ENCODE measurements at places on chromosomes 13 and 19.

- DNase-seq: peak; percentile 98
These were observed at the start of gene MEF2B for GRCh38 chr19:19170053-19170872. Gene MEF2B, minus strand, starts transcription at chr19:19170263. Its CDS starts 19,528 bp downstream, at chr19:19150735.

- no peak for DNase-seq
These were observed 3.7 kb downstream of the GATAD2A start for GRCh38 chr19:19409205-19409604.

DNA sequence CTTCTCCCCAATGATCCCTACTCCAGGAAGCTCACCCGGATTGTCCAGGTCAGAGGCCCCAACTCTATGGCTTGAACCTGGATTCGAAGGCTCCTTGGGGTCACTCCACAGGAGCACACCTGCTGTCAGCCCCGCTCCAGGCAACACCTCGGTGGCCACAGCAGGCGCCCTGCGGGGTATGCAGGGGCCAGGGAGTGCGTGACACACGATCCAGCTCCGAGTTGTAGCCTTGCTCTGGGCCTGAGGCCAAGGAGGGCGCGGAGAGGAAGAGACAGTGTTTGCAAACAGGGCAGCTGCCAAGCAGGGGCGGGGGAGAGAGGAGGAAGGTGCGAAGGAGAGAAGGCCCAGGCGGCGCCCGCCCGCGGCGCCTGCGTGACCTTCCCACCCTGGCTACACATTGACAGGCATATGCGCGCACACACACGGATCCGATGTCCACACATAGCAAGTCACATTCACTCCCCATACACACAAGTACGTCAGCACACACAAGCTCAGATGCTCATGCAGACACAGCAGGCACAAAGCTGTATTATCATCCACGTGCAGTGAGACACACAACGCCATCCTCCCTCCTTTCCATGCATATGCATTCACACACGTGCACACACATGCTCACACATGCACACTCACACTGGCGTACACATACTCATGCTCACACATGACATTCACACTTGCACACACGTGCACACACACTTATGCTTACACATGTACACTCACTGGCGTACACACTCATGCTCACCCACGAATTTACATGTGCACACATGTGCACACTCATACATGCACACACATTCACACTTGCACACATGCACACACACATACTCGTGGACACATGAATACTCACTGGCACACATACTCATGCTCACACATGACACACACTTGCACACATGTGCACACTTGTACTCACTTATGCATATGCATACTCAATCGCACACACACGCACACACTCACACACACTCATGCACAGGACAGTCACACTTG is 10.4 kb downstream of the SBK2 start:
- DNase-seq: no peak

DNA sequence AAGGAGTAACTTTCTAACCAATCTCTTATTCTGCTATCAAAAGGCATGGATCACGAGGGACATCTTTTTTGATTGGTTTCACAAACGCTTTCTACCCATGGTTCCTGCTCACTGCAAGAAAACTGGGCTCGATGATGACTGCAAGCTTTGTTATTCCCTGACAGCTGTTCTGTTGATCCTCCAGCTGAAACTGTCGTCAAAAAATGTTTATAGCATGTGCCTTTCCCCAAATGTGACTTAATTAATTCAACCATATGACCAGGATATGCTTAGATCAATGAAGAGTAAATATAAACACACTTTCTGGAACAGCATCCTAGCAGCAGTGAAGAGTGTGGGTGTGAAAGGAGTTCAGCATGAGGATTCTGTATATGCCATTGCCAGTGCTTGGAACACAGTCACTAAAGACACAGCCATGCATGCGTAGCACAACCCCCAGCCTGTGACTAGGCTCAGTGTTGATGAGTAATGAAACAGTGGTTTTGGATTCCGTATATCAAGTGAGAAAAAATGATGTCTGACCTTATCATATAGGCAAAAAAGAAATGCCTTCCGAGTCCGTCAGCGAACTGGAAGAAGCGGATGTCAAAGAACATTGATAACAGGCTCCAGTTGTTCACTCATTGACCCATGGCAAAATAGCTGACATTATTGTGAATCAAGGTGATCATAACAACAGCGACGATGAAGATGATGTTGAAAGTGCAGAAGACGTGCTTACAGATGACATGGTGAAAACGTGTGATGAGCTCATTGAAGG is 347.4 kb downstream of the FGF9 start:
- DNase-seq: no peak

DNA sequence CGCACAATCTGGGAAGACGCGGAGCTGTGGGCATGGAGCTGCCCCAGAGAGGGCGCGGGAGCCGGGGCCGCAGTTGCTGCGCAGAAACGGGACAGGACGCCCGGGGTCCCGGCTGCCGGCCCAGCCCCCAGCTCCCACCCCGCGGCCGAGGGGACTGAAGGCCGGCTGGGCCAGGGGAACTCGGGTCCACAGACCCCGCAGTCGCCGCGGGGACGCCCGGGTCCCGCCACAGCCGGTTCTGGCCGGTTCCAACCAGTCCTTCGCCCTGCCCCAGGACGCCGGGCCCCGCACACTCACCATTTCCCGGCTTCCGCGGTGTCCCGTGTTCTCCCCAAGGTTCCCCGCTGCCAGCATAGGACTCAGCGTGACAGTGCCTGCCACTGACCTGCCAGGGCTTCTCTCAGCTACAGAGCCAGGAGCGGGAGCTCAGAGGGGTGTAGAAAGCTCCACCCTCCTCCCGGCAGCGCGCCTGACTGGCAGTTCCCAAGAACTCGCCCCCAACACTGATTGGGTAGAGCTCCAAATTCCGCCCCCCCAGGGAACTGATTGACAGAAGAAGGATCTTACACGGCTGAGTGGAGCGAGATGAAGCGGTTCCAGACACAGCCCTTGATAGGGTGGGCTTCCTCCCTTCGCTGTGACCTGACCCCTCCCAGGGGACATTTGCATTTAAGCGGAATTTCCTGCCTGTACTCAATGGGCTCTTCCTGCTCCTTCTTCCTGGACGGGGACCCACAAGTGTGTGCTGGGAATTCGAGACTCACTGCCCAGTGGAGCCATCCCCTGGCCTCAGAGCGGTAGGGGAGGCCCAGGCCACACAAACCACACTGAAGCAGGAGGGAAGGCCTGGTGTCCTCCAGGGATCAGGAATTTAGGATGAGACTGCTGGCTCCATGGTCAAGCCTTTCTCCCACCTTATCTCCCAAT is at the start of gene ZNF442:
ZNF442 (minus strand) TSS at position 448 of the 927 bp plus-strand sequence. CDS start 2,052 bp downstream, outside the sequence.
- peak; percentile 98 for DNase-seq

GRCh38 chr13:26500618-26501320 is 56.7 kb upstream of the WASF3 start:
- DNase-seq: no peak

GRCh38 chr13:44142941-44143665 is 230.5 kb upstream of the SERP2 start:
- no peak for DNase-seq

DNA sequence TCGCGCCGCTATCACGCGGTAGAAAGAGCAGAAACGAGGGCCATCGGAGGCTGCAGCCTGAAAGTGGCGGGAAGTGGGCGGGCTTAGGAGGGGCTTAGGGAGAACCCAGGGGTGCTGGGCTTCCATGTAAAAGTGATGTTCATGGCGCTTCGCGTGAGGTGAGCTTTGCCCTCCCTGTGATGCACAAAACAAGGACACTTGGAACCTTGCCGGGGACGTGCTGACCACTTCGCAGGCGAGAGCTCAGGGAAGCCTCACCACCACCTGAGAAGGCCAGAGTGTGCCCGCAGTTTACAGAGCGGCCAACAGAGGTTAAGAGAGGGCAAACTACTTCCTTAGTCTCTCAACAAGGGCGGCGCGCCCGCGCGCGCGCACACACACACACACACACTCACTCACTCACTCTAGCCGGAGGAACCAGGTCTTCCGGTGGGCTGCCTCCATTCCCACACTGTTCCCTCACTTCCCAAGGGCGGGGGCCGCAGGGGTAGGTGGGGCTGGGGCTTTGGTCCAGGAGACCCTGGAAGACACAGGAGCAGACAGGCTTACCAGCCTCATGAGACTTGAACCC is 651 bp downstream of the GAPDHS start:
- no peak for DNase-seq

DNA sequence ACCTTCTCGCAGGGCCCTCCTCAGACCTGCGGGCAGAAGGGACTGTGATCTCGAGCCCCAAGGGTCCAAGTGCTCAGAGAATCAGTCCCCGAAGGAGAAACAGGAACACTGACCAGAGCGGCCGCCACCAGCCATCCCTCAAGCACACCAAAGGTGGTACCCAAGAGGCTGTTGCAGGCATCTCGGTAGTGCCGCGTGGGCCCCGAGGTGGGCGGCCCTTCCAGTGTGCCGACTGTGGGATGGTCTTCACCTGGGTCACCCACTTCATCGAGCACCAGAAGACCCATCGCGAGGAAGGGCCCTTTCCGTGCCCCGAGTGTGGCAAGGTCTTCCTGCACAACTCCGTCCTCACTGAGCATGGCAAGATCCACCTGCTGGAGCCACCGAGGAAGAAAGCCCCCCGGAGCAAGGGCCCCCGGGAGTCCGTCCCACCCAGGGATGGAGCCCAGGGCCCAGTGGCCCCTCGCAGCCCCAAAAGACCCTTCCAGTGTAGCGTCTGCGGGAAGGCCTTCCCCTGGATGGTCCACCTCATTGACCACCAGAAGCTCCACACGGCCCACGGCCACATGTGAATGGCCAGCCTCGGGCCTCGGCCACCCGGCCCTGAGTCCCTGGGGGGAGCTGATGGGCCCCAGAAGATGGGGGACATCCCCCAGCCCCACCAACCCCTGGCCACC is 5.5 kb upstream of the ZNF135 start:
- no peak for DNase-seq

DNA sequence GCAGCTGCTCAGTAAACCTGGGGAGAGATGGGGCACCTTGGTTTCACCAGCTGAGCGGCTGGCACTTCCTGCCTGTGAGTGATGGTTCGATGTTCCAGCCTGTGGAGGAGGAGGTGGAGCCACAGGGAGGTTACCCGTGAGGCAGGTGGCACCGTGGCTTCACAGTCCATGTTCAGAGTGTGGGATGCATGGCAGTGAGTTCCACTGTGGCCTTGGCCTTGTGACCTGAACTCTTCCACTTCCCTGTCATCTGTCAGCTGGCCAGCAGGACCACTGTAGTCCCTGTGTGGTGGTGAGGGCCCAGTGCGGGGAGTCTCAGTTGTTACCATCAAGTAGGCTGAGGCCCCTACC is 16.9 kb downstream of the SMARCA4 start:
- DNase-seq: no peak

- no peak for DNase-seq
These were observed 2374.6 kb downstream of the PCDH9 start for GRCh38 chr13:64855506-64855905.

DNA sequence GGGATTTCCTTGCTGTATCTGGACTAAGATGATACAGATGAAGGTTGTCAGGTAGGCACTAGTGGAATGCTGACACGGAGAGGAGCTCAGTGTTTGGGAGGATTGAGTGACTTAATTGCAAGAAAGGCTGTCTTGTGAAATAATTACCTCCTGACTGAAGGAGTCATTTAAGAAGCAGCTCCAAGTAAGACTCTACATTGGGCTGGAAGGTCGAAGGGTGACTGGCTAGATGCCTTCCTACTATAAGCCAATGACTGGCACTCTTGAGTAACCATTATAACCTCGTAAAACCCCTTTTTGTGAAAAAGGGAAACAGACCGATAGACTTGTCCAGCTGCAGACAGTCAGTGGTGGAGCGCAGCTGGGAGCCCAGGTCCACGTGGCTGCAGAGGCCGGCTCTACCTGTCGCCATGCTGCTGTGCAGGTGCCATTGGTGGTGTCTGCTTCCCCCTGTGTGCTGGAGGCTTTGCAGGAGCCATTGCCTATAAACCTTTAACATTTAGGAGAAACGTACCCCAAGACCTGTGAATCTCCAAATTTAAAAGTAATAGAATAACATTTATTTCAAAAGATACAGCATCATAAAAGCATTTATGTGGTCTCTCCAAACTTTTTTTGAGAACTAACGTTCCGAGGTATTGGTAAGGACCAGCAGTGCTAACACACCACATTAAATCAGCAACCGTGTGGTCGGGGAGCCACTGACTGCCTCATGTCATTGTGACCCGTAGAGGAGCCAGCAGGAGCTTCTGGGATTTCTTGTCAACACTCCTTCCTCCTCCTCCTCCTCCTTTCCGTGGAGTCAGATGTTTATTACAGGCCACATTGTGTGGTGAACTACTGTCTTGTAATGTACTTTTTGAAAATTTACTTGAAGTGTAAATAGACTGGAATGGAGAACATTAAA is 80.4 kb upstream of the TEX29 start:
- DNase-seq: no peak

DNA sequence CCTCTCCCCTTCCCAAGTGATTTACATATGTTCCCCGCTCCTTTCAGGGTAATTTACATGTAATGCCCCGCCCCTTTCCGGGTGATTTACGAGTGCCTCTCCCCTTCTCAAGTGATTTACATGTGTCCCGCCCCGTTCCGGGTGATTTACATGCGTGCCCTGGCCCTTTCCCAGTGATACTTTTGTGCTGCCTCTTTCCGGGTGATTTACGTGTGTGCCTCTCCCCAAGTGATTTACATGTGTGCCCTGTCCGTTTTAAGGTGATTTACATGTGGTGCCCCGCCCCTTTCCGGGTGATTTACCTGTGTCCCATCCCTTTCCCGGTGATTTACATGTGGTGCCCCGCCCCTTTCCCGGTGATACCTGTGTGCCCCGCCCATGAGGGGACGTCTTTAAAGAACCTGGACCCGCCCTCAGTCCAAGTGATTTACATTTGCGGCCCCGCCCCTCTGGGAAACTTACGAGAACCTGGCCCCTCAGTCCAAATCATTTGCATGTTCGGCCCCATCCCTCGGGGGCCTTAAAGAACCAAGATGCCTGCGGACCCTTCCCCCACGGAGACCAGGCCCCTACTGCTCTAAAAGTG is 559 bp upstream of the LENG9 start:
- peak; percentile 99 for DNase-seq

- DNase-seq: no peak
These were observed 2.7 kb upstream of the RUBCNL start for GRCh38 chr13:46389457-46390451.

GRCh38 chr13:74289861-74290773 is 155.9 kb upstream of the KLF12 start:
- DNase-seq: peak; percentile 97

DNA sequence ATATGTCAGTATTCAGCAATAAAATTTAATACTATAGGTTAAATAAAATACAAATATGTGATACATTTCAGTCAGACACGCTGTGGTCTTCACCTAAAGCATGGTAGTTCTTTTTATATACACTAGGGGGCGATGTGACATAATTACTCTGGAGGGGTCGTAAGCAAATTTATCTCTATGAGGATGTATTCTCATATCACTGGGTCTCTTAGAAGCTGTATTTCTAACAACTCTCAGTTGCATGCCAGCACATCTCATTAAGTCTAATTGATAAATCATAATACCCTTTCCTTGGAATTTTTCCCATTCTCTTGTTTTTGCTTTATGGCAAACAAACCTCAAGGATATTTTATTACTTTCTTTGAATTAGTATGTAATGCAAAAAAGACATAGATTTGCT is 3.9 kb upstream of the PCDH17 start:
- peak; percentile 76 for DNase-seq

DNA sequence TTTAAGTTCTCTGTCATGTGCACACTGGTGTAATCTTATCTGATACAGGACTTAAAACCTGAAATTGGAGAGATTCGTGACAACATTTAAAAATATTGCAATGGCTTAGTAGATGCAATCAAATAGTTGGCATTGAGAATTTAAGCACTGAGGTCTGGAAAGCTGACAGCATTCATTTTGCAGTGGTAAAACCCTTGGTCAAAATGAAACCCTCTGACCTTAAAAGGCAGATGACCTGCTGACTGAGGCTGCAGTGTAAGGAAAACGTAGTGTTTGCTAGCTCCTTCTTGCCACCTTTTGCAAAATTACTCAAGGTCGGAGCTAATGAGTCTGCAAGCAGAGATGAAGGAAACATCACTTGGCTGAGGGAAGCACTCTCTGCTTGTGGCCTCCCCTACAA is 150.6 kb downstream of the KCTD12 start:
- no peak for DNase-seq

Data from Karpas-422 (cell line).